ENCODE measurements at places on chromosomes 7 and 10.

GRCh38 chr7:108805808-108806397, 236.2 kb downstream of the DNAJB9 start:
- no peak for DNase-seq

- DNase-seq: no peak
Observed at GRCh38 chr7:138705167-138705566, 4.0 kb upstream of the SVOPL start.

- DNase-seq: no peak
Observed at GRCh38 chr10:91076991-91077548, 143.4 kb upstream of the PCGF5 start.

GRCh38 chr7:14687777-14688176, 214.8 kb downstream of the DGKB start:
- DNase-seq: no peak

- no peak for DNase-seq
Observed at GRCh38 chr7:7785344-7785973, 67.1 kb upstream of the RPA3 start.

DNA sequence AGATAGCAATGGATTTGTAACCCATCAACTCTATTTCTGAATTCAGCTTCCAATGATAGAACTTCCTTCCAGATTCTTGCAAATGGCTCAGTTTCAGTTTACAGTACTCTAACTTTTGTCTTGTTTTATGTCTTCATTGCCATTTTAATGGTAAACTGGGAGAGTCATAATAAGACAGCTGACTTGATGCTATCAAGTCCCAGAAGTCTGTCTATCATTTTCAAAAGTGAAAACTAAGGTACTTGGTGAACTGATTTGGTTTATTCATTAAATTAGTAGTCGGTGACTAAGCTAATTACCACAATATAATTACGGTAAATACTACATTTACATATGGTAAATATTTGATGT, 25.0 kb downstream of the RTKN2 start:
- DNase-seq: no peak

- no peak for DNase-seq
Observed at GRCh38 chr7:15561835-15562234, at the start of gene AGMO. Gene AGMO, minus strand, starts transcription at chr7:15562015.

GRCh38 chr7:1555046-1555812, 776 bp downstream of the TMEM184A start:
- no peak for DNase-seq

DNA sequence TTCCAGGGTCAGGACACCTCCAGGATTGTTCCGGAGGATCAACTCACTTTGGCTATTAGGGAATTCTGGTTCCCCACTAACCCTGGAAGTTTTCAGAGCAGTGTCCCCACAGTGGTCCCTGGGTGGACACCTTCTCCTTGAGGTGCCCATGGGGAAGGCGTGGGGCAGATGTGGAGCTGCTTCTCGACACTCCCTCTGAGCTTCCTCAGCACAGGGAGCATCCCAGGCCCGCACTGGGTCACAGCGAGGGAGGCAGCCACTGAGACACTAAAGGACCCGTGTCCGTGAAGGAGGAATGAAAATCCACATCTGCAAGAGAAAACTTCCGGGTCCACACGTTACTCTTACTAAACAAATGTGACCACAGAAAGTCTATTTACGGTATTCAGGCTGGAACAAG, 48.2 kb upstream of the MNX1 start:
- no peak for DNase-seq

GRCh38 chr10:65805993-65806392, 1119.8 kb upstream of the LRRTM3 start:
- no peak for DNase-seq

GRCh38 chr10:31962826-31963588, 34.4 kb upstream of the ARHGAP12 start:
- DNase-seq: no peak

DNA sequence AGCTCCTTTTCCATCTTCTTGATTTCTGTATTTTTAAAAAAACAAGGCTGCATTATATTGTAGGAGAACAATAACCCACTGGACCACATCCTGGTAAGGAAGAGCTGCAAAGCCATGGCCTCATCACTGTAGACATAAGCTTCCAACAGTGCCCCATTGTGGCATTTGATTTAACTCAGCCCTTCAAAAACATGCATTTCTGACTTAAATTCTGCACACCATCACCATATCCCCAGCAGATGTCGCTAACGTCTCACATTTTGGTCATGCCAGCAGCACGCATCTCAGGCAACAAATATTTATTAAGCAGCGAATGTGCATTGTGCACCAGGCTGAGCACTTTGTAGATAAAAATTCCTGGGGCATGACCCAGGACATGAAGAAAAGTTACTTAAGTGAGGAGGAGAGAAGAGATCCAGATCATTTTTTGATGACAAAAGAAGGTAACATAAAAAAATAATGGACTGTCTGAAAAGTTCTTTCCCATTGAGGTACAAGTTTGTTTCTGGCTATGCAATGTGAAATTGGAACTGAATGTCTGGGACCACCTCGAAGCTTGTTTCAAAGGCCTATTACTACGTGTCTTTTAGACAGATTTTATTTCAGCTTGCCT, 164.6 kb upstream of the CDCA7L start:
- peak; percentile 39 for DNase-seq

GRCh38 chr10:71632896-71633600, 86.5 kb downstream of the C10orf105 start:
- DNase-seq: no peak

GRCh38 chr7:41752615-41753014, 49.7 kb upstream of the INHBA start:
- no peak for DNase-seq

DNA sequence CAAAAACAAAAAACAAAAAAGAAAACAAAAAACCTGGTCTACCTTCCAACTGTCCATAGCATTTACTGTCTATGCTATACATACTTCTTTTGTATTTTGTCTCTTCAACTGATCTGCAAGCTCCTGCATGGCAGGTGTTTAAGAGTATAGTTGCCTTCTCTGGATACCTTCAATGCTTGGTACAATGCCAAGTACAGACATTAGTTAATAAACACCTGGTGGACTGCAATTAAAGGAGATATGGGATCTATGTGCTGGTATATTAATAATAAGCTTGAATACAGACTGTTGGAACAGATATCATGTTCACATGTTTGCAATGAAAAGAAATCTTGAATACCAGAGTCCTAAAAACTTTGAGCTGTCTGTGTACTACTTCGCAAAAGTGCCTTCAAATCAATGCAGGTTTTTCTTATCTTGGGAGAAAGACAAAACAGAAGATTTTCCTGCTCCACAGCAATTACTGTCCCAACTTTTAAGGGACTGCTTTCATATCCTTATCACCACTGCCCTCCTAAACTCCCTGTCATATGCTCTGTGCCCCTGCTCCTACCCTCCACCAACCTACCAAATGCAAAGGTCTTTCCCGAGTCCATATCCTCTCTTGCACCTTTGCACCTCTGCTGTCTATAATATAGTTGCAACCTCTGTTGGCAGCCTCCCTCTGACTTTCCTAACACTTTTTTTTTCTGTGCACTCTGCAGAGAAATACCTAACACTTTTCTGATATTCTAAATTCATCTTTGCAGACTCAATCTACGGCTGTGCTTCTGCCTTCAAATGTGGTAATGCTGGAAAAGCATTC, 85.1 kb downstream of the DNMBP start:
- no peak for DNase-seq

- no peak for DNase-seq
Observed at GRCh38 chr7:16603633-16604032, 41.9 kb downstream of the ANKMY2 start.

- DNase-seq: no peak
Observed at GRCh38 chr7:139482662-139483466, 609 bp downstream of the KLRG2 start.

GRCh38 chr10:21926358-21926925, 77.1 kb downstream of the DNAJC1 start:
- no peak for DNase-seq

- no peak for DNase-seq
Observed at GRCh38 chr7:139995017-139995915, 67.5 kb downstream of the PARP12 start.

- no peak for DNase-seq
Observed at GRCh38 chr7:111071556-111071955, 19.4 kb upstream of the LRRN3 start.

GRCh38 chr10:49761201-49761788, 828 bp downstream of the OGDHL start:
- no peak for DNase-seq

GRCh38 chr7:94344826-94345225, 49.9 kb upstream of the COL1A2 start:
- DNase-seq: no peak

DNA sequence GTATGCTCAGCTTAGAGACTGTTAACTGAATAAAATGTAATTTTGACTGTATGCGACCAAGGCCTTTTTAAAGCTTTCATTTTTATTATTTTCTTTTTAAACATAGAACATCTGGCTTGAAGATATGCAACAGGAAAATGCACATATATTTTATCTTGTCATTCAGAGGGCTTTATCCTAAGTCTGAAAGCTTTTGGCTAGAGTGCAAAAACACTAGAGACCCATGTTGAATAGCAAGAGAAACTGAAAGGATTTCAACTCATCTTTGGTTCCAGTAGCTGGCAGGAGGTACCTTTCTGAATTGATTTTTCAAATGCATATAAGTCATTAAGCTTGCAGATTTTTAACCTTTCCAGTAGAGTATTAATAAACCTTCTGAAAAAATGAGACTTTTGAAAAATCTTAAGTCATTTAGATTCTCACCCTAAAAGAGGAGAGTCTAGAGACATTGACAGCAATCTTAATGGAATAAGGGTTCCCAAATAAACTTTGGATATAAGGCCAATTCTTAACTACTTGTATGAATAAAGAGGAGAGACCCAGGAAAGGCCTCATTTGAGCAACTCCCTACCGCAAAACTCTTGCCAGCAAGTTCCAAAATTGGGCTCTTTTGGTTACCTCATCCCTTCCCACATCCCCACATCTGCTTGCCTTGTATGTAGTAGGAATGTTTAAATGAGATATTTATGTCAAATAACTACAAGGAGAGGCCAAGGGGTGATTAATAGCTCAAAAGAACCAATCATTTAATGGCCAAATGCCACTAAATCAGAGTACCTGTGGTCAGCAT, 454.4 kb downstream of the HTR7 start:
- no peak for DNase-seq

- DNase-seq: no peak
Observed at GRCh38 chr7:120021085-120021484, 251.9 kb upstream of the KCND2 start.

DNA sequence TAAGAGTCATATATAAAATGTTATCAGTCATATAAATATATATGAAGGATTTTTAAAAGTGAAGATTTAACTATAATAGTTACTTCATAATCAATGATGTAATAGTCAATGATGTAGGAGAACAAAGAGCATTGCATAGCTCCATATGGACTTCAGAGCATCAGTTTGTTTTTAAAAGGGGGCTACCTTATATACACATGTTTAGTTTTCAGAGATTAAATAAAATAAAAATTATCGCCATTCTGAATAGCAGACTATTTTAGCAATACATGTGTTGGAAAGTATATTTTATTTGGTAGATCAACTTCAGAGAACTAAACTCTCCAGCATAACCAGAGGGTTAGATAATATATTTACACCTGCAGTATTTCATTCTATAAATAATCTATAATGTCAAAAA, 29.1 kb upstream of the EPC1 start:
- no peak for DNase-seq

- no peak for DNase-seq
Observed at GRCh38 chr10:48655411-48656240, 29.0 kb upstream of the WDFY4 start.

DNA sequence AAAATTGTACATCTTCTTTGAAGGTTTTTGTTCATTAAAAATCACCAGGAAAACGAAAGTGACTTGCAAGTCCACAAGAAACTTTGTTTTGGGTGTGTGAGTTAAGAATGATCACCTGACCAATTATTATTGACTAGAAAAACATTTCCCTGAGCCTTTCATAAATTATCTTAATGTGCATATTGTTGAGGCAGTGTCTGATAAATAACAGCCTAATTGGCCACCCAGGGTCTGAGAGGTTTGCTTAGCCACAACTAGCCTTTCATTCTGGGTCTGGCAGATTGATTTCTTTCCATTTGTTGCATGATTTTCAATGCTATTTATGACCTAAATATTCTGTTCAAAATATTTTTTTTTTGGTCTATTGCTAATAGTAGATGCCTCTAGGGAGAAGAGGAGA, 152.8 kb downstream of the AUTS2 start:
- no peak for DNase-seq

GRCh38 chr10:73887294-73888039, 13.1 kb upstream of the CAMK2G start:
- no peak for DNase-seq

- DNase-seq: no peak
Observed at GRCh38 chr7:80132594-80132993, 2.0 kb upstream of the GNAI1 start.

- no peak for DNase-seq
Observed at GRCh38 chr10:72846238-72846637, 47.3 kb upstream of the OIT3 start.

- no peak for DNase-seq
Observed at GRCh38 chr10:78441694-78442093, 408.0 kb downstream of the RPS24 start.

DNA sequence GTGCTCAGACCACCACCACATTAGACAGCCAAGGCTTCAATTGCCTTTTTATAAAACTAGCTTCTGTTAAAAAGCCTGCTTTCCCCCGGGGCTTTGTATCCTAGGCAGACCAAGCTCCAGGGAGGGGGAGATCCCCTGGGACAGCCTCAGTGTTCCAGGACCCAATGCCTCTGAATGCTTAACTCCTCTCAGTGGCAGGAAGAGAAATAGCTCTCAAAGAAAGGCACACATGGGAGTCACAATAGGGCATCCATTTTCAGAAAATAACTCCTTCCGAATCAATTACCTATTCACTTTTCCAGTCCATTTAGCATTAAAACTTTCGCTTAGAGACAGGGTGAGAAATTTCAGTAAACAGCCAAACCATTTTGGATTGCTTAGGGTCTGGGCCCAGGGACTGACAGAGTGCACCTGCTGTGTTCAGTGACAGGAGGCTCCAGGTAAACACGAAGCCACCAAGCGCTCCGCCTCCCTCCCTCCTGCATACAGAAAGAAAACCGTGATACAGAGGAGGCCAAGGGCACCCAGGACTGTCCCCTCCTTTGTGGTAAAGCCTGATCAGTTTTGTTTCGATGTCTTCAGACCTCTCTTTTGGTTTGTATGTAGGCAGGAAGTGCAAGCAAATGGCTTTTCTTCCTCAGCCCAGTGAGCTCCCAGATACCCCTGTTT, 599.7 kb downstream of the KCNMA1 start:
- DNase-seq: peak; percentile 97

GRCh38 chr10:53754596-53755250, 982.1 kb upstream of the MBL2 start:
- no peak for DNase-seq

DNA sequence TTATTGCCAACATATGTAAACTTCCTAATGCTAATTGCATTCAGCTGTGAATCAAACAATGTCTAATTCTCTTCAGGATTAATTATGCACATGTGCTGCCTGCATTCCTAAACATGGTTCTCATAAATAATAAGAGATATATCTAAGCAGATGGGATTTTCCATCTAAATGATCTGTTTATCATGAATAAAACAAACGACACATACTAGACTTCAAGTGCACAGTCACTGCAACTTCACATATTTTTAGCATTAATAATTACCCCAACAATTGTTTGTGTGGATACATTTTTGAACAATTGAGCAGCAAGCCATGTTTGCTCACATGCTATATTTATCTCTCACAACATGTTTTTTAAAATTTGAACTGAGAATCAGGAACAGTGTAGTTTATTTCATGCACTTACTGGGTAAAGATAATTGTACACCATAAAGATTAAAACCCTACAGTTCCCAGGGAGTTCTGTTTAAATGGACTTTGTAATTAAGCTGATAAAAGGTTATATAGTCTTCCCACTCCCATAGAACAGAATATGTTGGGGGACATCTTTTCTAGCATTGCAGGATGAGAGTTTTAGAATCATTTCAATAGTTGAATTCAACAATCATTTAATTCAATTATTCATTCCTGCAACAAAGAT, 378.5 kb downstream of the MDFIC start:
- DNase-seq: no peak

All from NCI-H1436 treated with DMSO at 0.1 percent for 48 hours (cell line).